EL (cell line): ENCODE measurements at places on chromosomes 5 and 9.

GRCh38 chr5:42875785-42876374 lies 64.2 kb upstream of the SELENOP start:
- DNase-seq, result no peak

DNA sequence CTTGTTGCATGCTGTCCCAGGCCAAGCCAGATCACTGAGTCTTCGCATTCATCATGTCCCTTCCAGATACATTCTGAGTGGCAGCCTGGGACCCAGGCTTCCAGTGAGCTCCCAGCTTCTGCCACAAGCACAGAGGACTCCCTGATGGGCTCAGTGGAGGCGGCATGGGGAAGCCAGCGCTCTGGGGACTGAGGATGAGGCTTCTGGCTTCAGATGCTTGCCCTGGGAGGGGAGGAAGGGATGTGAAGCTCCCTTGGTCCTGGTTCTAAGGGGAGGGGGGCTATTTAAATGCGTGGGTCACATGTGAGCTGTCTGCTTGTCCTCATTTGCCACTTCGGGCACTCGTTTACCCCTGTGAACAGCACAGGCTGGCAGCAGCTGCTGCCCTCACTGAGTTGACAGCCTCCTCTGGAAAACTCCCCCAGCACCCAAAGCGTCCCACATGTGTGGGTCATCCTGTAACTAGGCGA lies 174.0 kb downstream of the NR3C1 start:
- no peak for DNase-seq

GRCh38 chr5:201672-202071 lies 10.4 kb downstream of the LRRC14B start:
- no peak for DNase-seq

DNA sequence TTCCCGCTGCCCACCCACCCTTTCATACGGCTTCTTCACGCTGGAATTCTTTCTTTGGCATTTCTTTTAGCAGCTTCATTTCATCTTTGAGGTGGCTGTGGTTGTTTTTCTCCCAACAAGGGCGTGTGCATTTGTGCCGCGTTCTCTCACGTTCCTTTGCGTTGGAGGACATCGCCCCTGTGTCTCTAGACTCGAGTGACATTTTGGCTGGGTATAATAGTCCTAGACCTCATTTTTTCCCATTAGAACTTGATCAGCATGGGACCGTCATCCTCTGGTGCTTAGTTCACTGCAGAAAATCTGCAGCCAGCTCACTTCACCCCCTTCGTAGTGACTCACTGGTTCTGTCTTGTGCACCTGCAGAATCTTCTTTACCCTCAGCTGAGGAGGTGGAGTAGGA lies 29.5 kb downstream of the KCNT1 start:
- no peak for DNase-seq

DNA sequence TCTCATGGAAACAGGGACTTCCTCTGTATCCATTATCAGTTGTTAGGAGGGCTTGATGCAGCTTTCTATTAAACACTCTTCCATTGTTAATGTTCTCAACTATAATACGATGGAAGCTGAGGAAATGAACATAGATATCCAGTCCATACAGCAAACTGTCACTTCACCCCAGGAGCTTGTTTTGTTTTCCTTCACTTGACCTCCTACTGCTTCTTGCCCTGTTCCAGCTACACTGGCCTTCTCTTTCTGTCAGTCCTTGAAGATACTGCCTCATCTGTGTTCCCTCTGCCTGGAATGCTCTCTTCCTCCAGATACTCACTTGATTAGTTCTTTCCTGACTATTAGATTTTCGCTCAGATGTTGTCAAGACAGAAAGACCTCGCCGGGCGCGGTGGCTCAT lies 17.1 kb downstream of the CTNNA1 start:
- DNase-seq, result no peak

GRCh38 chr5:54900984-54901725 lies 84.2 kb downstream of the ESM1 start:
- peak; percentile 75 for DNase-seq

- no peak for DNase-seq
Measured at GRCh38 chr9:113775749-113776148, 100.4 kb upstream of the ZNF618 start.

- no peak for DNase-seq
Measured at GRCh38 chr9:93387791-93388190, 63.7 kb upstream of the FAM120A start.

GRCh38 chr5:142250119-142250518 lies 74.7 kb downstream of the SPRY4 start:
- no peak for DNase-seq

GRCh38 chr5:14809369-14810155 lies 62.0 kb downstream of the ANKH start:
- DNase-seq, result peak; percentile 98

DNA sequence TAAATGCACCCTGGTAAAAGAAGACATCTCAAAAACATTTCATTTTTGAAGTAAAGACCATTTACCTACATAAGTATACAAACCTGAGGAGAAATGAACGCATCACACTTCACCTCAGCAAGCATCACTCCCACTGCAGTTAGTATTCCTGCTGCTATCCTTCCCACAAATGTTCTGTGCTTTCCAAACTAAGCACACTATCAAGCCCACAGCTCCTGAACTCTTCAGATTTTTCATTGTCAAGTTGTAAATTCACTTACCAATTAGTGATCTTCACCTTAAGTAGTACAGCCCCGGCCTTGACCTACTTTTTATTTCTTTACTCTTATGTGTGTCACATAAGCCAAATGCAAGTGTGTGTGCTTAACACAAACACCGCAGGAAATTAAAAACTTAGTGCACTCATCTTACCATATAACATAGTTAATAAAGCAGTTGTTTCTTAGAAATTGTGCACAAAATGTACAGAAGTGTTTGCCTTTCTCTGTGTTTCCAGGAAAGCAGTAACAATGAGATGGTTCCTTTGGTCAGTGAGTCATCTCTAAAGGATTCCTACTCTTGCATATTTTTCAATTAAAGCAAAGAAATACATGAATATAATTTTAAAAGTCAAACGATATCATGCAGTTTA lies 169.4 kb downstream of the APBA1 start:
- DNase-seq, result peak; percentile 13

- DNase-seq, result no peak
Measured at GRCh38 chr9:7089406-7090193, 331.8 kb downstream of the KDM4C start.

DNA sequence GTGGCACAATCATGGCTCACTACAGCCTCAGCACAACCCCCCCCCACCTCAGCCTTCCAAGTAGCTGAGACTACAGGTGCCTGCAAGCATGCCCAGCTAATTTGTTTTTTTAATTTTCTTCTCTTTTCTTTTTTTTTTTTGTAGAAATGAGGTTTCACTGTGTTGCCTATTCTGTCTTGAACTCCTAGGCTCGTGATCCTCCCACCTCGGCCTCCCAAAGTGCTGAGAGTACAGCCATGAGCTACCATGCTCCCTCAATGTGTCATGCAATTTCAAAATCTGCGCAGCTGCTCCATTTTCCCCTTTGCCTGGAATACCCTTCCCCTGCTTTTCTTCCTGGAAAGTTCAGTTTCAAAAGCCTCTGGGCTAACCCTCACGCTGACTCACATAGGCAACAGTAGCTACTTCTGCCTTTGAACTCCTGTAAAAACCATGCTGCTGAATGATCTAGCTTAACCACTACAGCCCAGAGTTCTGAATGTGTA lies 71.0 kb upstream of the IL7R start:
- DNase-seq, result no peak
